ENCODE measurements at places on chromosomes 1 and 21. TPM values are rescaled to one million over a fixed set of nuclear protein-coding genes. Genes with fewer than 3 reads are reported as not detected.

DNA sequence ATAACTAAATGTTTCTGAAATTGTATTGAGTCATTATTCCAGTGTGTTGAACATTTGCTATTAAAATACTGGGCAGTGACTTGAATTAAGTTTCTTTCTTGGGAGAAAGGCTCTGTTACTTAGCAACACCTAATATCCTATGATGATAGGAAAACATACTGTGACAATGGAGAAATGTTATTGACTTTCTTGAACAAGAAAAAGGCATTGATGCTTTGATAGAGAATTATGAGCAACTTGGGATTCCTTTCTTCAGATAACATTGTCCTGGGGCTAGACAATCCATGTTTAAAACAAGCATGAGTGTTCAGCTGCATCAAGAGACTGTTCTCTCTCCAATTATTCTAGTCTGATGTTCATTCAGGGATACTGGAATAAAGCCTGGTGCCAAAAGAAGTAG is 215.9 kb upstream of the L1TD1 start:
- DNase-seq = no peak

GRCh38 chr21:40568807-40569206 is 278.2 kb downstream of the DSCAM start:
- no peak for DNase-seq

- DNase-seq = no peak
Measured at GRCh38 chr1:29166291-29166878, 15.3 kb downstream of the SRSF4 start.

The RYR2 gene
- total RNA-seq = 14.2 TPM

The CENPS gene
- 11.4 TPM for total RNA-seq

The RXFP4 gene
- total RNA-seq = 0.26 TPM

DNA sequence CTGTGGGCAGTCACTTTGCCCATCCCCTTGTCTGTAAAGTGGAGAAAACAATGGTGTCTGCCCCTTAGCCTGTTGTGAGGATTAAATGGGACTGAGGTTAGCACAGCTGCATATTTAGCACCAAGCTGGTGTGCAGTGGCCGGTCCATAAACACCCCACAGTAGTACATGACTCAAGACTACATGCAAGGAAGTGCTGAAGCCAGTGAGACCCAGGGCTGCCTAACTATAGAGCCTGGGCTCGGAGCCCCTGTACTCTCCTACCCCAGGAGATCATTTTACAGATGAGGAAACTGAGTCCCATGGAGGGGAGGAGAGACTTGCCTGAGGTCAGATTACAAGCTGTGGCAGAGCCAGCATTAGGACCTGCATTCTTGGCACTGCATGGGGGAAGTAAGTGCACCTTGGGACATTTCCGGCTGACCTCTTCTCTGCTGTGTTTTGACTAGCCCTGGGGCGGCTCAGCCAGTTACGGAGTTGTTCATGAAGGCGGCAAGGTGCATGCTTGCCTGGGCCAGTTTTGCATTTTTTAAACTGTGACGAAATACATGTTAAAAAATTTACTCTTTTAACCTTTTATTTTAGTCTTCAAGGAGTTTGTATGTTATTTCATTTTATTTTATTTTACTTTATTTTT is 3.2 kb downstream of the SERINC2 start:
- DNase-seq = peak; percentile 61

- DNase-seq = no peak
Measured at GRCh38 chr1:6578624-6579373, 995 bp upstream of the ZBTB48 start.

- no peak for DNase-seq
Measured at GRCh38 chr1:53381790-53382401, 54.0 kb upstream of the LRP8 start.

DNA sequence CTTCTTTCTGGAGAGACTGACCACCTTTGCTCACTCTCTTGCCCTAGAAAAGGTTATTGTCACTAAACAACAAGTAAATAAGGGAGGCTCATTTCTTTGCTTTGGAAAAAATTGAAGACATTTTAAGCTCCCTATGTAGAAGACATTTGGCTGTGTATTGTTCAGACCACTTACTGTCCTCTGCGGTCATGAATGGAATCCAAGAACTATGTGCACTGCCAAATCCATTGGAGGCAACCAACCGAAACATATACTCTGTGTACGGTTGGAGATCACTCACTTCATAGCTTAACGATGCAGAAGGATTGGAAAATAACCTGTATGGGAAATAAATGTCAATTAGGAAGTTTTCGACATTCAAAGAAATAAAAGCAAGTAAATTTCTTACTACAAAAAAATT is 332.8 kb downstream of the KCTD3 start:
- DNase-seq = no peak

The SPSB1 gene
- 14.5 TPM for total RNA-seq

DNA sequence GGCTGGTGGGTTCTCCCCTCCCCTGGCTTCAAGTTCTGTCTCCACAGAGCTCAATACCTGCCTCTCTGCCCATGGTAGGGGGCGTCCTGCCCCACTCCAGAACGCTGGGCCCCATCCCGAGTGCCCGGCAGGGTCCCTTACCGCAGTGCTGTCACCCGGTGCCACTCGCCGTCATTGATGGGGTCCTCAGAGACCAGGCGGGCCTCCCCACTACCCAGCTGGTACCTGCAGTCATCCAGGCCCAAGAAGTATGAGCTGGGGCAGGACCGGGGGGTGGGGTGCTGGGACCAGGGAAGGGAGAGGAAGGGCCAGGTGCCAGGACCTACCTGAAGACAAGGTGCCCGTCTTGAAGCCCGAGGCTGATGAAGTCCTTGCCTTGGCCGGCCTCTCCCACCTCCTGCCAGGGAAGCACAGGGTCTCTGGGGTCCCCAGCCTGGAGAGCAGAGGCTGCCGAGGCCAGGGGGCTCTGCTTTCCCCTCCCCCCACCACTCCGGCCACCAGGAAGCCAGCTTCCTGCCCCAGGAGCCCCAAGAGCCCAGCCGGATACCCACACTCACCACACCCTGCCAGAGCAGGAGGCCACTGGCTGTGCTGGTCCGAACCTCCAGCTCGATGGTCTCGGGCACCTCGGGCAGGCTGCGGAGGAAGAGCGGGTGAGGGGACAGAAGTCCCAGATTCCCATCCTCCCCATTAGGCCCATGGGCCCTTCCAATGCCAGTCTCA is 12.1 kb downstream of the LDLRAD2 start:
- DNase-seq = no peak

DNA sequence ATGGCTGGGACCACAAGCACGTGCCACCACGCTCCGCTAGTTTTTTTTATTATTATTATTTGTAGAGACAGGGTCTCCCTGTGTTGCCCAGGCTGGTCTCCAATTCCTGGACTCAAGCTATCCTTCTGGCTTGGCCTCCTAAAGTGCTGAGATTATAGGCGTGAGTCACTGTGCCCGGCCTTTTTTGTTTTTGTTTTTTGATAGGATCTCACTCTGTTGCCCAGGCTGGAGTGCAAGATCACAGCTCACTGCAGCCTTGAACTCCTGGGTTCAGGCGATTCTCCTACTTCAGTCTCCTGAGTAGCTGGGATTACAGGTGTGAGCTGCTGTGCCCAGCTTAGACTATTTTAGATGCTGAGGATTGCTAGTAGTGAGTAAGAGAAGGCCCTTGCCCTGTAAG is 11.8 kb upstream of the RNF11 start:
- DNase-seq = no peak

DNA sequence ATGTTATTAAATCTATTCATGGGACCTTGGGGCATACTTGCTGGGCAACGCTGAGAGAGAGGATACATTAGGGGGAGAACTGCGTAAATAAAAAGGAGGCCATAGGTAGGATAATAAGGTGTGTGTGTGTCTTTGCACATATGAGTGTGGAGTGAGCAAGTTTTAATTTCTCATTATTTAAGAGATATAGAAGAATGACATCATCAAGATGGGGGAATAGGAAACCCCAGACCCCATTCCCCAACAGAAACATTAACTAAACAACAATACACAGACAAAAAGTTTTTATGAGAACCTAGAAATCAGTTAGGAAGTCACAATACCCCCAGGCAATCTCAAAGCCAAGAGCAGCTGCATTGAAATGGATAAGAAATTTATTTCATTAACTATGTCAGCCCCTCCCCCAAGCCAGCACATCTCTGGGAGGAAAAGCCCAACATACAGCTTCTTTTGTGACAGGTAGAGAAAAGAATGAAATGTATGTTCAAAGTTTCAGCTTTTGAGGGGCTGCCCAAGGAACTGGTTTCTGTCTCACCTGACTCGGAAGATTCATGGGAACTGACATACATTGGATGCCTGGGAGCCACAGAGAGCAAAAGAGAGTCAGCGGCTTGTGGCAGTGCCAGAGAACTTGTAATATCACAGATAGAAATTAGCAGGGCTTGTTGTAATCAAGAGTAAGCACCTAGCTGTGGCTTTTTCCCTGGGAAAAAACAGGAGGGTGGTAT is 234.3 kb upstream of the NFIA start:
- no peak for DNase-seq

The LCE2A gene
- total RNA-seq = not detected

GRCh38 chr1:221608835-221609320 is 133.0 kb downstream of the DUSP10 start:
- DNase-seq = no peak

The PADI3 gene
- total RNA-seq = not detected

Data from body of pancreas (tissue), 4 donors.